ENCODE measurements at places on chromosomes 7 and 10.

- DNase-seq: no peak
Measured at GRCh38 chr10:997266-998022, 9.2 kb downstream of the GTPBP4 start.

DNA sequence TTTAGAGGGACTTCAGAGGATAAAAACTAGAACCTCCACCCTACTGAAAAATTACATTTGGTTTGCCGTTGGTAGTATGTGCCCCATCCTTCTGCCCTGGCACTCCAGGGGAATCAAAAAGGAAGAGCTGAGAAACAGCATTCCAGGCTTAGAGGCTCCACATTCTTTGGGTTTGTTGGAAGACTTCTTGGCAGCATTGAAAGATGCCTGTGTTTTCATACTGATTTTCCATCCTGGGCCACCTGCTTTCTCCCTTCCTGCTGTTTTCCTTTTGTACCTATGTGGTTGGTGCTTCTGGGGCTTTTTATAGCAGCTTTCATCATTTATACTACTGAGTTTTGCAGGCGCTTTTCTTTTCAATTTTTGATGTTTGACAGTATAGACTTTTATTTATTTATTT is 61.7 kb downstream of the AUTS2 start:
- peak; percentile 43 for DNase-seq

- DNase-seq: peak; percentile 67
Measured at GRCh38 chr10:80202934-80203834, 2.2 kb downstream of the ANXA11 start.

- DNase-seq: no peak
Measured at GRCh38 chr7:1689311-1689710, 19.2 kb downstream of the ELFN1 start.

- DNase-seq: no peak
Measured at GRCh38 chr10:59960751-59961150, 54.4 kb upstream of the CCDC6 start.

DNA sequence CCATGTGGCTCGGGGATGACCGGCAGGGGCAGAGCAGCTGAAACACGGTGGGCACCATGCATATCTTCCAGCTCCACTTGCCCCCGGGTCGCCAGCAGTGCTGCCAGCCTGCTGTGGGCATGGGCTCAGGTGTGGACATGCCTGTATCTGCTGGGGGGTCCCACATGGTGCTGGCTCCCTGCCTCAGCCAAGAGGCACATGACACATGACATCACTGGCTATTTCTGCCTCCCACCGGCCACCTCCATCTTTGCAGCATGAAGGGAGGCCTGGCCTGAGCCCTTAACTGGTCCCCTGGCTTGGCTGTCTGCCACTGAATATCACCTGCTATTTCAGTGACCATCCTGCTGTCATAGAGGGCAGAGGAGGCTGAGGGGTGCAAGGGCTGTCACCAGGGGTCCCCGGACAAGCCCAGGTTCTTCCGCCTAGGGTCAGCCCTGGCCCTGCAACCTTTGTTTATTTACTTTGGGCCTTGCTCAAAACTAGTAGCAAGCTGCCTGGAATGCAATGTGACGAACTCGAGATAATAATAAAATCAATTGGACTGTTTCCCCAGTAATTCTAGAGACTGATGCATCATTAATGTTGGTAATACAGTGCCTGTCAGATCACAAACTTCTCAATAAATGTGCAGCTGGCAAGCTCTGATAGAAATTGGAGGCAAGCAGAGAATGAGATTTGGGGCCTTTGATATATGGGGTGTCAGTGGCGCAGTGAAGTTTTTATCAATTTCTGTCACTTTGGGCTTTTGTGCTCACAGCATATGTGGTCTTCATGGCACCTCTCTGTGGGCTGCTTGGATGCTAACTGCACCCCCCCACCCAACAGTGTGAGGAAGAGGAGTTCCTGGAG is 28.5 kb downstream of the ZMIZ1 start:
- no peak for DNase-seq

- no peak for DNase-seq
Measured at GRCh38 chr10:72375585-72375984, 20.9 kb upstream of the DNAJB12 start.

DNA sequence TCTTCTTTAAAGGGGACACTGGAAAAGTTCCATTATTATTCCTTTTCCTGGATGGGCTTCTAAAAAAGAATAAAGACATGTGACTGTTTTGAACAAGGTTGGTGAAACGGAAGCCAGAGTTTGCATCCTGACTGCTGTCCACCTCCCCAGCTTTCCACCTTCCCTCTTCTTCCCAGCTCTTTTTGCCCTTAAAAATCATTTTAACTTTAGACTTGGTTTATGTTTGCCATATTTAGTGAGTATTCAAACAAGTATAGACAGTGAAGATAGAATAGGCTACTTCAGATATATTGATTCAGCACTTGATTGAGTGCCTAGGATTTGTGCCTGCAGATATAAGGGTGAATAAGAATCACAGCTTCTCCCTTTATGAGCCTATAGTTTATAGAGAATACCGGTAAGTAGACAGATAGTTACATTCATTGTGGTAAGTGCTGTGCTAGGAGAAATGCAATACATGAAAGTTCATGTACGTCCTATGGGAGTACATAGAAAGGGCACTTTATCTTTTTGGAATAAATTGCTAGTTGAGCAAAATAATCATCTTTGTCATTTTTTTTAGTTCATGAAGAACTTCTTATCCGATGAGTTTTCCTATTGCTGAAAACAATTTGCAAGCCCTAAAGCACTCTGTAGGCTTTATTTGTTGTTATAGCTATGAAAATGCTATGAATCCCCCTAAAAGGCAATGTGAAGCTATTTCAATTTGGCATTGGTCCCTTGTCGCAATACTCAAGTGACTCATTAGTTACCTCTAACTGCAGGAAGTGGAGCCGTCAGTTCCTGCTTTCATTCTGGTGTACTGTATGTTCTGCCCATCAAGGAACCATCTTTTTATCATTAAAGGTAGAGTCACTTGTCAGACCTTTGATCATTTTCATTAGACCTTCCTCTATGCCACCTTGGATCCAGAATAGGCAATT is 57.2 kb upstream of the STRIP2 start:
- DNase-seq: no peak

DNA sequence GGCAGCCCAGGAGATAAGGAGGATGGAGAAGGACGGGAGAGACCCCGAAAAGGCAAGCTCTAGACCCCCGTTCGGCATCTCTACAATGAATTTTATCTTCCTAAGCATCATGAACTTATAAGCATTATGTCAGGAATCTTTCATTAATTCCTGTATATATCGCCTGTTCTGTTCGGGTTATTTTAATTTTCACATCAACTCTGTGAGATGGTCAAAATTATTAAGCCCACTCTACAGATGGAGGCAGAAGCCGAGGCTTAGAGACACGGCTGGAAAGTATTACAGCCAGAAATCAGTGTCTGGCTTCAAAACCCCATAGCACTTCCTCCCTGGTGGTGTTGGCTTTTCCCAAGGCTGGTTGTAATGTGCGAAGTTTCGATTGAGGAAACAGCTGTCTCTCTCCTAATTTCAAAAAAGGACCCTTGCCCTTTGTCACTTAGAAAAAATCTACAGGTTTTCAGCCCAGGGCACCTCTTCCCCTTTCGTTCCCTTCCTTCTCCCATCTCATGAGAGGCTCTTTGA is 1.5 kb upstream of the GRM8 start:
- no peak for DNase-seq

DNA sequence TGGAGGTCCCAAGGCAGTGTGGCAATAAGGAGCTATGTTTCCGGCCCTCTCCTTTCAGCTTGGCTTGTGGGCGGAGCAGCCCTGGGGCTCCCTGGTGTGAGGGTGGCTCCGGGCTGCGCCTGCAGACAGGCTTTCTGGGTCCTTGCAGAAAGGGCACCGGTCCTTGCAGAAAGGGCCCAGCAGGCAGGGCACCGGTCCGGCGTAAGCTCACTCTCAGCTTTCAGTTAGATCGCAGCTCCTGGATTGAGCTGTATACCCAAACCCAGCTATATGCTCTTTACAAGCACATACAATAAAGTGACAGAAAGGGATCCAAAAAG is 293.8 kb upstream of the SHH start:
- DNase-seq: no peak

DNA sequence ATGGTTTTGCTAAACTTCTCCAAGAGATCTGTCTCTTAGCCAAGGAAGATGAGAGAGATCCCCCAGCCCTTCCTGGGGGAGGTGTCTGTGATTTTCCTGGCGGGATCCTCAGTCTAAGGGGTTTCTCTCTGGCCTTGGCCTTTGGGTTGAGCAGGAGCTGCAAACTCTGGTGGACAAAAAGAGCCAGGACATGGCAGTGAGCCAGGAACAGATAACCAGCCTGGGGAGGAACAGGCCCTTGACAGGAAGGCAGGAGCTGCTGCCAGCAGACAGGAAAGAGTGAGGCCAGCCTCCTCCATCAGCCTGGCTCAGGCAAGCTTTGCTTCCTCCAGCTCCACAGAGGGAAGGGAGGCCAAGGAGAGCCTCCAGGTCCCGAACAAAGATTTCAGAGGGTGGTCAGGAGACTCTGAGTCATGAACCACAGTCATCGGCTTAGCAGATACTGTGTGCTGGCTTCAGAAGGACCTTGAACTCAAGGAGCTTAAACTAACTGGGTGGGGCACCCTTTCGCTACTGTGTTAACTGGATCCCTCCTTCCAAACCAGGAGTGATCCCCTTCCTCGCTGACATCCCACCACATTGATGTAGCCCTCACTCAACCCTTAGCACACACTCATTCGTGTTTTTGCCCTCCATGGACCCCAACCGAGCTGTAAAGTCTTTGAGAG is 34.7 kb downstream of the DDIT4 start:
- DNase-seq: no peak

GRCh38 chr10:45420453-45421192 is 46.6 kb downstream of the ALOX5 start:
- peak; percentile 91 for DNase-seq

DNA sequence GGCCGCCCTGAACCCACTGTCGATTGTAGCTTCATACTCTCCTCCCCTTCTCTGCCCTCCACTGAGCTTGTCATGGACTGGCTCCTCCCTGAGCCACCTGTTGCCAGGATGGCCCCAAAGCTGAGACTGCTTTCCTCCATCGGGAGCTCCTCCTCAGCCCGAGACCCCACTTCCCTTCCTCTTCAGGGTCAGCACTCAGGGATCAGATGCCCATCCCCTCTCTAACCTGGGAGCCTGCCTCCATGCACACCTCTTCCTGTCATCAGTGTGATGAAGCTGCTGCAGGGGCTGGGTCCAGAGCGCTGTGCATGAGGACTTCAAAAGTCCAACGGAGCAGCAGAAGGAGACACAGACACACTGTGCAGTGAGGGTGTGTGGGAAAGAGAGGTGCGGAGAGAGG is 201.1 kb downstream of the WDR37 start:
- no peak for DNase-seq

DNA sequence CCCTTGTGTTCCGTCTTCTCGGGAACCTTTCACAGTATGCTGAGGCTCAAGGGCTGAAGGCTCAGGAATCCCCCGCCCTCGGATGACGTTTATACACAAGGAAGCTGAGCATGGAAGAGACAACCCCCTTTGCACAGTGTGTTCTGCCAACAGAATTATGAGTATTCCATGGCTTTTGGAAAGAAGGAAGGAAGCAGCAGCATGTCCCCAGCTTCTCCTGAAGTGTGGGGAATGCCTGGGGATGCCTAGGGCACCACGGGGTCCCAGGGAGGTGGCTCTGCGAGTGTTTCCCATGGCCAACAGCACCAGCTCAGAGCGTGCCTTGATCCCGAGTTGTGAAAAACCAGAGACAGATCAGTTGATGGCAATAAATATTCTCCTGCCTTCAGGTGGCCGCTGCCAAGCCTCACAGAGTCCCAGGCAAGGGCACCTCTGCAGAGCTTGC is 88.8 kb upstream of the DDC start:
- no peak for DNase-seq

GRCh38 chr7:149458235-149458634 is 2.6 kb downstream of the ZNF777 start:
- DNase-seq: no peak

DNA sequence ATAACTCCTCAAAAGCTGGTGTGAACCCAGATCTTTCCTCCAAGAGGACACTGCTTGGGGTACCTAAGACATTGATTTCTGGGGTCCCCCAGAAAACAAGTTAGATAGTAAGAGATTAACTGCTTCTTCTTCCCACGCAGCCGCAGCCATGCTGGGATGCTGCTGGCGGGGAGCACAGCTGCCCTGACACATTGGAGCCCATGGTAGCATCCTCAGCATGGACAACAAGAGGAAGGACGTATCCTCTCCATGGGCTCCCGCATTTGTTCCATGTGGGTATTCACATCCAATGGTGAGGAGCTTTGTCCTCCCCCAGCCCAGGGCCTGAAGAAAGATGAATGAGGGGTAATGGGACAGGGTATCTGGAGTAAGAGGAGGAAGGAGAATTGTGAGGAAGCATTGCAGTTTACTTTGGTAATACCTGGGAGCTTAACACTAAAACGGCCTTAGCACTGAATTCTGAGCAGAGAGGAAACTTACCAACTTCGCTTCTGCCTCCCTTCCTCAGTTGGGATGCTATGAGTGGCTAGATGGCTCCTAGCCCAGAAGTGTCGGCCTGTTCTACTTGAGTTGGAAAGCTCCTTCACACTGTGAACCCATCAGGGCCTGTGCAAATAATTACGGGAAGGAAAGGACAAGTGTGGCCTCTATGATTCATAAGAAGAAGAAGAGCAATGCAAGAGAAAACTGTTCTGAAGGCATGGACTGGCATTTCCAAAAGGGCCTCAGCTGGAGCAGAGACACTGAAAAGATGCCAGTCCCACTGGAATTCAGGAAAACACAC is 43.9 kb downstream of the C10orf120 start:
- no peak for DNase-seq

GRCh38 chr7:22859641-22860290 is 37.1 kb upstream of the TOMM7 start:
- no peak for DNase-seq

DNA sequence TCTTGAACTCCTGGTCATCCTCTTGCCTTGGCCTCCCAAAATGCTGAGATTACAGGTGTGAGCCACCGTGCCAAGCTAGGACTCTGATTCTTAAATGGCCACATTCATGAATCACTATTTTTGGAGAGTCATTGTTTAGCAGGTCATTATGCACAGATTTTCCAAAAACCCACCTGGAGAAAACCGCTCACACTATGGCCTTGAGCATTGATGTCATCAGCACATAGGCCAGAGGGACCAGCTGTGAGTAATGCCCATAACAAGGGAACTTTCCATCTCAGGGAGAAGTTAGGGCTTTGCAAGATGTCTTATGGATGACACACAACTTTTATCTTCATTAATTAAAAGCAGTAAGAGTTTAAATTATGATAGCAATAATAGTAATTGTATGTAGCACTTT is 86.4 kb upstream of the KIF5B start:
- no peak for DNase-seq

GRCh38 chr7:107978815-107979408 is 24.0 kb downstream of the LAMB1 start:
- no peak for DNase-seq

GRCh38 chr7:115223959-115224358 is 302.1 kb downstream of the MDFIC start:
- DNase-seq: no peak

- DNase-seq: no peak
Measured at GRCh38 chr10:50937230-50937907, 51.9 kb upstream of the A1CF start.

- DNase-seq: no peak
Measured at GRCh38 chr10:114749510-114749909, 72.1 kb upstream of the FHIP2A start.

- peak; percentile 52 for DNase-seq
Measured at GRCh38 chr10:25174461-25175230, at the start of gene GPR158. TSS of gene GPR158 (plus strand) at chr10:25175001. CDS start at chr10:25175421, 420 bp downstream.

- DNase-seq: no peak
Measured at GRCh38 chr10:58666024-58666423, 153.4 kb downstream of the BICC1 start.

GRCh38 chr7:70301673-70302185 is 703.5 kb downstream of the AUTS2 start:
- no peak for DNase-seq

- DNase-seq: no peak
Measured at GRCh38 chr7:12801107-12801506, 113.7 kb downstream of the ARL4A start.

- no peak for DNase-seq
Measured at GRCh38 chr10:87740254-87740655, 77.8 kb downstream of the ATAD1 start.
